ENCODE measurements at places on chromosomes 3 and 15.

DNA sequence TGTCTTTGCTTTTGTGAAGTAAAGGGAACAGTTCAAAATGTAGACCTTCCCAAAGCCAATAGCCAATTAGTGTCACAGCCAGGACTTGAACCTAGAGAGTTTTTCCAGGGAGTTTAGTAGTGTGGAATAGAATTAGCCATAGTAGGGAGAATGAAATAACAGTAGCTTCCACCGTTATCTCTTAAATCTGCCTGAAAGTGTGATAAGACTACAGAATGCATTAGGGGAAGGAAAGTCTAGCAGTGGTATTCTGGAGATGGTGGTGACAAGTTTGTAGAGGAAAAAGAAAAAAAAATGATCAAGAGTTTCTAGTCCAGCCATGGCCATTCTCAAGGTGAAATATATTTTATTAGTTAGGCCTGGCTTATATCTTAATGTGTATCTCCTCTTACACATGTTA lies 13.8 kb downstream of the ATP11B start:
- DNase-seq = no peak

GRCh38 chr3:189099031-189099471 lies 72.7 kb upstream of the TPRG1 start:
- DNase-seq = no peak

DNA sequence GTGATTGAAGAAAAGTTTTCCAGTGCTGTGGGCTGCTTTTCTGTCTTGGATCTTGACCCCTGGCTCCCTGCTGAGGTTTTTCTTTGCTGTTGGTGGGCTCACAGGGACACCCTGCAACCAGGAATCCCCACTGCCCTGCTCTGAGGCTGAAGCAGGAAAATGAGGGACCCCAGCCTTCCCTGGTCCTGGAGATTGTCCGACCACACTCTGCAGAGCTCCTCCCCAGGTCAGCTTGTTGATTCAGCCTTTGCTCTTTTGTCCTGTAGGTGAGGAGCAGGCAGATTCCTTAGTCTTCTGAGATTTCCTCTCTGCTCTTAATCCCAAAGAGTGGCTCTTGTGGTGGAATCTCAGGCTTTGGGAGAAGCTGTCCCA lies 194.5 kb downstream of the RPLP1 start:
- no peak for DNase-seq

- DNase-seq = no peak
Measured at GRCh38 chr3:187947927-187948682, 202.8 kb upstream of the BCL6 start.

- no peak for DNase-seq
Measured at GRCh38 chr3:168888781-168889180, 774.7 kb downstream of the MECOM start.

All from natural killer cell (primary cell).